Lower lobe of right lung (tissue), 2 donors: ENCODE measurements at places on chromosomes 12 and 14. TPM values are rescaled to one million over a fixed set of nuclear protein-coding genes. Genes with fewer than 3 reads are reported as not detected.

GRCh38 chr12:22971247-22971646 lies 346.3 kb downstream of the ETNK1 start:
- no peak for DNase-seq

DNA sequence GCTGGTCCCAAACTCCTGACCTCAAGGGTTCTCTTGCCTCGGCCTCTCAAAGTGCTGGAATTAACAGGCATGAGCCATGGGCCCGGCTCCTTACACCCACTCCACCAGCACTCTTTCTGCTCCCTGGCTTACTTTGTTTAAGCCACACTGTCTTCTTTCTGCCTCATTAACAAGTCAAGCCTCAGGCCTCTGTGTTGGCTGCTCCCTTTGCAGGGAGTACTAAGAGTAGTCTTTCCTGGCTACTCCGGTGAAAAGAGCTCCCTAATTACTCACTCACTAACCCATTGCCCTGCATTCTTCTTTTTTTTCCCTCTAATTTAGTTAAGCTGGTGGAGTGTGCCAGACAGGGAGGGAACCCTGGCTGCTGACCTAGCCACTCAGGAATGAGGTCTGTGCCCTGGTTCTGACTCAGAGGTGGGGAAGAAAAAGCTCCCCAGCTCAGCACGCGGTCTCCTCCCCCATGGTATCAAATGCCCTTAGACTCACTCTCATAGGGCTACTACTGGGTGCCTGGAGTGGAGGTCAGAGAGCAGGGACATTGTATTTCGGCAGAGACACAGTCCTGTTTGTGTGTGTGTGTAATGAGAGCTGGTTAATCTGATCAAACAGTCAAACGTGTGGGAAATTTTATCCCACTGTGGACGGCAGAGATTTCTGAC lies 19.8 kb downstream of the GALNT6 start:
- no peak for DNase-seq

- no peak for DNase-seq
Observed at GRCh38 chr14:30885840-30886740, 11.7 kb downstream of the COCH start.

DNA sequence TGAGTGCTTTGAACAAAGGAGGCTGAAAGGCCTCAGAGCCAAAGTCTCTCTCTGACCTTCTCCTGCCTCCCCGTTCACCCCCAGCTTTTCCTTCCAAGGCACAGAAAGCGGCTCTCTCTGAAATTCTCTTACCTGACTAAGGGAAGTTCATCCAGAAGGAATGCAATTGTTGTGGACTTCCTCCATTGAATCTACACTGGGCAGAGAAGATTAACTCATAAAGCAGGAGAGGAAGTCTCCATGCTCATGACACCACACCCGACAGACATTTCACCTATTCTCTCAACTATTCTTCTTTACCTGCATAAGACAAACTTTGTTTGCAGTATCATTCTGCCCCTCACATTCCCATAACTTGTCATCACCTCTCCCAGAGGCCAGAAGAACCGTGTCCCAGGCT lies 129.3 kb upstream of the CCDC175 start:
- DNase-seq, result no peak

DNA sequence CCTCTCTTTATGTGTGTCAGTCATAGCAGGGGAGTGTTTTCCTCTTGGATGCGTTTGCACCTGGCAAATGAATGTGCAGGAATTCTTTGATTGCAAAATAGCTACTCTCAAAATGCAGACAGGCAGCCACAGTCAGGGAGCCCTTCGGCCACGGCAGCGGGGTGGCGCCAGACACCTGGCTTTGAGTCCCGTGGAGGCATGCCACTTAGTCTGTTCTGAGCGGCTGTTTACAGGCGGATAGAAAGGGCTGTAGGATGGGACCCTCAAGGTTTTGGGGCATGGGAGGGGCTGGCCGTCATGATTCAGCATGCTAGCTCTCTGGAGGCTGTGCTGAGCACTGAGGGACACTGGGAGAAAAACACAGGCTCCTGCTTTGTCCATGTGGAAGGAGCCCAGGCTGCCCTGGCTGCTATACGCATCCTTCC lies 117.1 kb downstream of the SLC25A47 start:
- DNase-seq, result peak; percentile 84

- no peak for DNase-seq
Observed at GRCh38 chr14:29235991-29236390, 469.4 kb downstream of the FOXG1 start.

- DNase-seq, result no peak
Observed at GRCh38 chr12:132471011-132471857, 18.7 kb upstream of the FBRSL1 start.

GRCh38 chr12:19740472-19741131 lies 301.3 kb downstream of the AEBP2 start:
- DNase-seq, result no peak

DNA sequence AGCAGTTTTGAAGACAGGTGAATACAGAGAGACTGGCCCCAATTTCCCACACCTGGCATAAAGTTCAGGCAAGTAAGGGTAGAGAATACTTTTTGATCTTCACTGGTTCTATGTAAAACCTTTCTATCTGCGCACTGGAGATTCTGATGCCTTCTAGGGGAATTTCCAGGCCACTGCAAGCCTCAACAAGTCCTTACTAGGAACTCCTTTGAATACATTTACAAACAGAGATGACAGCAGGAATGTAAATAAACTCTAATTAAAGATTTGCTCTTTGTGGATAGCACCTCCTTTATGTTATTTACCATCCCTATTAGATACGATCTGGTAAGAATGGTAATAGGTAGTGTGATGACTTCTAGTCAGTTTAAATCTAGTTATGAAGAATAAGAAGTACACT lies 69.2 kb downstream of the NTN4 start:
- no peak for DNase-seq

DNA sequence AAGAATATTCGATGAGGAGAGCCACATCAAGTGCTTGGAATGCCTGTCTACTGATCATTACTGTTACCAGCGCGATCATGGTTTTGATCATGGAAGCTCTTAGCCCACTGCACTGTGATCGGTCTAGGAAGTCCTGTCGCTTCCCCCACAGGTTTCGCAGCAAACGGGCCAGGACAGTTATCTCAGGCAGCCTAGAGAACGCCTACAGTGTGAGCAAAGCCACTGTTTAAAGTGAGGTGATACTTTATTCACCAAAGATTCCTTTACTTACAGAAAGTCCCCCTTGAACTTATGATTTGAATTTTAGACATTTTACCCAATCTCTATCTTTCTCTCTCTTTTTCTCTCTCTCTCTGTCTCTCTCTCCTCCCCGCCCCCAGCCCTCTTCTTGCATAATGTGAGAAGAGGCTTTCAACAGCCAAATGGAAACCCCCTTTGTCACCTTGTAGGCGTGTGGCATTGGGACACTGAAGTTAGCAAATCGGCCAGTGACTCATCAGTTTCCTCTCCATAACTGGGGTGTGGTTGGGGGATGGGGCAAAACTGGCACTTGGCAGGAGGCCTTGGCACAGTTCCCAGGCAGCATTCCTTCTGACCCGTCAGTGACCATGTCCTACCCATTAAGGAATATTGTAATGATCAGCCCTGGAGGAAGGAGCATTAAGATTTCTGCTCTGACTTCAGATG lies 214.8 kb downstream of the CHST11 start:
- peak; percentile 89 for DNase-seq

GRCh38 chr12:130240831-130241590 lies 78.7 kb downstream of the FZD10 start:
- no peak for DNase-seq

Gene PLA2G1B
- total RNA-seq, result 42.2 TPM

Gene CDKL1
- 25.3 TPM for total RNA-seq

Gene ART4
- 3.7 TPM for total RNA-seq
